ENCODE measurements at places on chromosomes 3 and 15. TPM values are rescaled to one million over a fixed set of nuclear protein-coding genes. Genes with fewer than 3 reads are reported as not detected.

- DNase-seq = no peak
Measured at GRCh38 chr3:90034038-90034437, 926.6 kb downstream of the EPHA3 start.

DNA sequence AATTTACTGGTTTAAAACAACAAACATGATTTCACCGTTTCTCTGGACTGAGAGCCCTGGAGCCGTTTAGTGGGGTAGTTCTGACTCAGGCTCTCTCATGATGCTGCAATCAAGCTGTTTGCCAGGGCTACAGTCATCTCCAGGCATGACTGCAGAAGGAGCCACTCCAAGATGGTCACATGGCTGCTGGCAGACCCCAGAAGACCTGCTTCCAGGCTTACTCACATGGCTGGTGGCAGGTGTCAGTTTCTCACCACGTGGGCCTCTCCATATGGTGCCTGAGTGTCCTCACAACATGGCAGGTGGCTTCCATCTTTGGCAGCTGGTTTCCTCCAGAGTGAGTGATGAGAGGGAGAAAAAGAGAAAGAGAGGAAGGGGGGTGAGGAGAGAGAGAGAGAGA lies 378.3 kb upstream of the RGMA start:
- peak; percentile 89 for DNase-seq

The CCDC13 gene
- 0.65 TPM for total RNA-seq

DNA sequence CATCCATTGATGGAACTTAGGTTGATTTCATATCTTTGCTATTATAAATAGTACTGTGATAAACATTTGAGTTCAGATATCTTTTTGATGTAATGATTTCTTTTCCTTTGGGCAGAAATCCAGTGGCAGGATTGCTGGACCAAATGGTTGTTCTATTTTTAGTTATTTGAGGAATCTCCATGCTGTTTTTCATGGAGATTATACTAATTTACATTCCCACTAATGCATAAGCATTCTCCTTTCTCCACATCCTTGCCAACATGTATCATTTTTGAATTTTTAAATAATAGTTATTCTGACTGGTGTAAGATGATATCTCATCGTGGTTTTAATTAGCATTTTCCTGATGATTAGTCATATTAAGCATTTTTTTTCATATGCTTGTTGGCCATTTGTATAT lies 144.0 kb upstream of the SUCLG2 start:
- DNase-seq = no peak

DNA sequence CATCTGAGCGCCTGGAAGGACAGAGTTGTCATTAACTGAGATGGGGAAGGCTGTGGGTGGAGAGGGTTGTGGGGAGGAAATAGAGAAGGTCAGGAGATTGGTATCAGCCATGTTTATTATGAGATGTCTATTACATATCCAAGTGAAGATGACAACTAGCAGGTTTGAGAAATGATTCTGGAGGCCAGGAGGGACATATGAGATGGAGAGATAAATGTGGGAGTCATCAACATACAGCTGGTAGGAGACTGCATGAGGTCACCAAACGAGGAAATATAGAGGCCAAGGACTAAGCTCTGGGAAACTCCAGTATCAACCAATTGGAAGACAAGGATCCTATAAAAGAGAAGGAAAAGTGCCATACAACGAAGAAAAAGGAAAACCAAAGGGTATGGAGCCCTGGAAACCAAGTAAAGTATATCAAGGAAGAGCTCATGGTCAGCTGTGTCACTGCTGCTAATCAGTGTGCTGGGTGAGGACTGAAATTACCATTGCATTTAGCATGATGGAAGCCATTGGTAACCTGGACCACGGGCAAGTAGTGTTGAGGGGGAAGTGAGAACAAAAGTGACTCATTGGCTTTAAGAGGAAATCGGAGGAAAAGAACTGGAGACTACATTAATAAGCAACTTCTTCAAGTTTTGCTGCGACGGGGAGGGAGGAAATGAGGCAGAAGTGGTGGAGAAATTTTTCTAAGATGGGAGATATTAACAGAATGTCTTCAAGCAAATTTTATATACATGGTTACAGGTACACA lies 14.0 kb upstream of the UACA start:
- DNase-seq = no peak

The OIP5 gene
- 21.8 TPM for total RNA-seq

The ADGRG7 gene
- not detected for total RNA-seq

The CD200R1 gene
- not detected for total RNA-seq

DNA sequence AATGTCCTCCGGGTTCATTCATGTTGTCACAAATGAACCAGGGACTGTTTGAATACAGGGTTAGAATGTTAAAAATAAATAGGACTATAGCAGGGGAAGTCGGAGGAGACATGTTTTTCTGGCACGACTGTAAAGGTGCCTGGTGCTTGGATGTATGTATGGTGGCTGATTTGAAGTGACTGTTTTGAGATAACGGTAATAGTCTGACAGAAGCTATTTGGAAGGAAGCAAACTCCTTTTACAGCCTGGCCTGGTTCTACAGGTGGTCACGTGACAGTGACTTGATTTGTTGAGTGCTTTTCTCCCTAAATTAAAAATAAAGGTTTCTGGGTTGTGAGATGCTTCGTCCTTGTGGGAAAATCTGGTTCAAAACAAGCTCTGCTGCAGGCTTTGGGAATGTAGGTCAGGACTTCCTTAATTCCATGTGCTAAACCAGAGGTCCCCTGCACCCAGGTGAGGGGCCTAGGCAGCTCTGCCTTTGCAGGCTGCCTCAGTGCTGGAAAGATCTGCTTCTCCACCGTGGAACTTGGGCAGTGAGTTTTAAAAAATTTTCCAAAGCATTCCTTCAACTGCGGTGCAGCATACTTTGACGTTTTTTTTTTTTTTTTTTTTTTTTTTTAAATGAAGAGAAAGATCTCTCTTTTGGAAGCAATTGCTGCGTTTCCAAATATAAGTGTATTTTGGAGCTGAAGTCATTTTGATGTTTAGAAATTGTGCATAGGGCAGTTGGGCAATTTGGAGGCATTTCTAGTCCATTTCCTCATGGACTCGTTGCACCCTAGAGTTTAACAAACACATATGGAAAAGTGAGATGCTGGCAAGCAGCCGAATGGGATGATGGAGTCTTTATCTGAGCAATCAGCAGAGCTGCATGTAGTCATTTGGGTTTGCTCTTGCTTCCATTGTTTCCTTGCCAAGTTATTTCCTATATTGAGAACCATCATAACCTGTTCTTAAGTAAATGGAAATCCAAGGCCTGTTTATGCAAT lies 30.9 kb downstream of the ITPR1 start:
- DNase-seq = no peak

The CD86 gene
- not detected for total RNA-seq

The COL6A5 gene
- total RNA-seq = not detected

GRCh38 chr3:24773798-24774197 lies 279.1 kb upstream of the THRB start:
- peak; percentile 22 for DNase-seq

DNA sequence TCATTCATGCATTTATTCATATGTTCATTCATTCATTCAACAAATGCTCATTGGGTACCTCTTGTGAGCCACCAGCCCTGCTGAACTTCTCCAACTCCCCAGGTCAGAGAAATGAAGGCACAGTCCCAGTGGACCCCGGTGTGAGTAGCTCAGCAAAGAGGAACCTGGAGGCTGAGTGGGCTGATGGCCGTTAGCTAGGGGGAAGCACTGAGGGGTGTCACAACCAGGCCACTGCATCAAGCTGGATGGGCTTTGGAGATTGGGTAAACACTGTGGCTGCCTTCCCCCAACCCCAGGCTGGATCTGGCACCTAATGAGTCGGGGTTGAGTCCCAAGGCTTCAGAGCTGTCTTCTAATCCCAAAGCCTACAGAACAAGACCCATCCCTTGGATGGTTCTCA lies 12.1 kb upstream of the ALAS1 start:
- DNase-seq = no peak

GRCh38 chr3:45612918-45613602 lies 18.5 kb downstream of the LIMD1 start:
- DNase-seq = no peak

DNA sequence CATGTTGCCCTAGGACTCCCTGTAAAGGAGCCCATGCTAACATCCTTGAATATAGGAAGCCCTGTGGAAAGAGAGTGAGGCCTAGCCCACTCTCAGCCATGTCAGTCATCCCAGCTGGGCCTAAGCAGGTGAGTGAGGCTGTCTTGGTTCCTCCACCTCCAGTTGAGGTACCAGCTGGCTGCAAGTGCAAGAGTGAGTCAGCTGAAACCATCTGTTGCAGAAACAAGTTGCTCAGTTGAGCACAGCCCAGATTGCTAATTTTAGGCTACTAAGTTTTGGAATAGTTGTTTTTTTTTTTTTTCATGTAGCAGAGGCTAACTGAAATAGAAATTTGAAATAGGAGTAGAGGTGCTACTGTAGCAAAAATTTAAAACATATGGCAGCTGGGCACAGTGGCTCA lies 43.7 kb upstream of the ADPGK start:
- no peak for DNase-seq

DNA sequence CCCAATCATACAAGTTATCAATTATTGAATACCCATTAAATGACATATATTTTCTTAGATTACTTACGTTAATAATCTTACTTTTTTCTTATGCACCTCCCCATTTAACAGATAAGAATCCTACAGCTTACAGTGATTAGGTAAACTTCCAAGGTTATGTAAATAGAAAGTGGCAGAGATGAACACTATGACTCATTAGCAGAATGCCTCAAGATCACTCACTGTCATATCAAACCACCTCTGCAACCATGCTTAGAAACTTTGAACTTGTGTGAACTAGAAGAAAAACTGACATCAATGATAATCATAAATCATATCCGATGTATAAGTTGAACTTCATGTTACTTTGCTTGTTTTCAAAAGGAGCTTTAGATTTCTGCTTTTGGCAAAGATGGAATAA lies 911.6 kb upstream of the ARPP21 start:
- DNase-seq = no peak

The FANCD2 gene
- 40.7 TPM for total RNA-seq

The GOLGA8J gene
- total RNA-seq = not detected

The KLF13 gene
- total RNA-seq = 20.5 TPM

DNA sequence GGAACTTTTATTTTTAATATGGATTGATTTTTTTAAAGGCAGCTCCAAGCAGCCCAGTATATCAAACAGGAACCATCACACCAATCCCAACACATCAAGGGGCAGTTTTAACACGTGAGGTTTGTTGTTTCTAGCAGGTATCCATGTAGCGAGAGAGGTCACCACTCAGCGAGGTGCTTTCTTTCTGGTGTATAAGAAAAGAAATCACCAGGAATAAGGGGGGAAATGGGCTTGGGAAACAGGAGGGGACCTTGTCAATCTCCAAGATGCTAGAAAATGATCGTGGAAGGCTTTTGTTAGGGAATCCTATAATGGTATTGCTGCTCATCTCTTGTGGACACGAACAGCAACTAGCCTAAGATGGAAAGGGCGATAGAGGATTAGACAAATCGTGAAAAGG lies 402.9 kb upstream of the ATP11B start:
- DNase-seq = no peak

- DNase-seq = no peak
Measured at GRCh38 chr3:71152892-71153265, 430.6 kb downstream of the FOXP1 start.

The CFAP100 gene
- not detected for total RNA-seq

The WDR49 gene
- total RNA-seq = not detected

- DNase-seq = no peak
Measured at GRCh38 chr3:147669077-147669476, 259.9 kb downstream of the ZIC1 start.

GRCh38 chr3:99250821-99251355 lies 349.4 kb upstream of the DCBLD2 start:
- no peak for DNase-seq

The FSIP1 gene
- 1.2 TPM for total RNA-seq

DNA sequence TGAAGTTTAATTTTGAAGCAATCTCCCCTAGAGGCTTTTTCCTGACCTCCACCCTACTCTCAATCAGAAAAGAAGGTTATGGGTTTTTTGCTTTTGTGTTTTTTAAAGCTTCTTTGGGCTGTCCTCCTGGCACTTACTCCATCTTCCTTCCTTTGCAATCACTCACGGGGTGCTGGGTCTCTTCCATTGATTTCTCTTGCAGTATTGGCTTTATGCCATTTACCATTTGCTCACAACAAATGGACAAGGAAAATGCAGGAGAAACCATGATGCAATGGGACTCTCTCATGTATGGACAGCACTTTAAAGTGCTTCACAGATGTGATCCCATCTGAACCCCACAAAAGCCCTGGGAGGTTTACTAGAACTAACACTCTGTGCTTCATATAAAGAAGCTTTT lies 57.5 kb downstream of the SST start:
- no peak for DNase-seq

DNA sequence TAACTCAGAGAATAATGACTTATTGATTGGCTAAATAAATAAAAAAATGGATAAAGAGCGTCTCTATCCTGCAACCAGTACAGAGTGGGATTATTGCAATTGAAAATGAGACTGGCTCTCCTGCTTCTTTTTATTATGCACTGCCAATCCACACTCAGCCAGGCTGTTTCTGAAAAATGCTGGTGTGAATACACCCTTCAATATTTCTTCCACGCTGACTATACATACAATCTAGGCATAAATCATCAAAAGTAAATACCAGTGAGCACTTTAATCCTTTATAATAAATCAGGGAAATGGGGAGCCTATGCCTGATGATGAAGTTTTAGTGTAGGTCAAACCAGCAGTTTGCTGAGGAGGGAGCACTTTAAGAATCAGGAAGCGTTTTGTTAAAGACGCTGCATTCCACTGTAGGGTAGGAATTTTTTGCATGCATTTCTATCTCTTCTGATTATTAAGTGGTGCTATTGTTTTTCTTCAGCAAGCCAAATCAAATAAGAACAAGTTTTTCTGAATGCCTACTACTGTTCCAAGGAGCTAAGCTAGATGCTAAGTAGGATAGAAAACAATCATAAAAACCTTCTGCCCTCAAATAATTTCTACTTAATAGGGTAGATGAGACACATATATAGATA lies 781.5 kb downstream of the TBL1XR1 start:
- DNase-seq = no peak

GRCh38 chr3:23017801-23018200 lies 185.3 kb upstream of the UBE2E2 start:
- DNase-seq = no peak

- no peak for DNase-seq
Measured at GRCh38 chr15:51380999-51381806, 39.7 kb downstream of the GLDN start.

The MUC4 gene
- 0.72 TPM for total RNA-seq

- DNase-seq = no peak
Measured at GRCh38 chr15:40613080-40613479, 19.0 kb downstream of the KNL1 start.

DNA sequence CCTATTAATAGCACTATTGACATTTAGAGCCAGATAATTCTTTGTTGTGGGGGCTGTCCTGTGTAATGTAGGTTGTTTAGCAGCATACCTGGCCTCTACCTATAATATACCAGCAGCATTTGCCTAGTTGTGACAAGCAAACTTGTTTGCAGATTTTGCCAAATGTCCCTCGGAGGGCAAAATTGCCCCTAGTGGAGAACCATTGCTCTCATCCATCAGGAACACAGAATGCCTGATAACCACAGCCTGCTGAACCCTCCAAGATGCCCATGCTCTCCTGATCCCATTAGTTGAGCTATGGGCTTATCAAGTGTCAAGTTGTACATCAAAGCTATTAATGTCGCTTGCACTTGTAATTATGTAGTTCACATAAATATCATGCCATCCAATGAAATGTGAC lies 15.0 kb upstream of the KBTBD8 start:
- no peak for DNase-seq
